Psoas muscle (tissue), 8 donors: ENCODE measurements at places on chromosomes 11 and 22. TPM values are rescaled to one million over a fixed set of nuclear protein-coding genes. Genes with fewer than 3 reads are reported as not detected.

TRPC6 gene
- 0.04 TPM for polyA plus RNA-seq

HEPACAM gene
- polyA plus RNA-seq: 0.08 TPM

PTPRCAP gene
- 0.65 TPM for polyA plus RNA-seq

FOLR2 gene
- polyA plus RNA-seq: 2.9 TPM

SORL1 gene
- polyA plus RNA-seq: 0.13 TPM

GRM5 gene
- not detected for polyA plus RNA-seq

LYVE1 gene
- polyA plus RNA-seq: 12.9 TPM

SYT12 gene
- polyA plus RNA-seq: 0.18 TPM

DNA sequence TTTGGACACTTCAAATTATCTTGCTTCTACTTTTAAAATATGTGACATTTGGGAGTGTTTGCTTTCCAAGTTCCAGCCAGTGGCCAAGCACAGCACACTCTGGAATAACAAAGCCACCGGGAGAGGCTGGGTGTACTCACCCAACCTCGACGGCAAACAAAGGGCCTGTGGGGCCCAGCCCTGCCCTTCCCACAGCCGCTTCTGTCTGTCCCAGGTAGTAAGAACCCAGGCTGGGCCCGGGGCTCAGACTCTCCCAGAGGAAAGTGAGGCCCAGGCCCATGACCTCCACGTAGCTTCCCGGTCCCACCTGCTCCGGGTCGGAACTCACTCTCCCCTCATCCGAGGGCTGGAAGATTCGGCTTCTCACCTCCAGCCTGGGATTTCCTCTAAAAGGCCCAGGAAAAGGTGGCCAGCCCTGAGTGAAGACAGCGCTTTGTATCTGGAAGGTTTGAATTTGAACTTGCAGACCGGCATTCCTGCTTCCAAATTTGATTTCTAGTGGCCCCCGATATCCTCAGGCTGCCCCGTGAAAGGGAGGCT lies 93.5 kb downstream of the CELSR1 start:
- H3K4me3 ChIP-seq: no peak overlapping the region
- no peaks in the 10 kb centered on the region for H3K4me1 ChIP-seq
- no peaks in the 10 kb centered on the region for H3K27me3 ChIP-seq
- no peaks in the 10 kb centered on the region for H3K36me3 ChIP-seq
- DNase-seq: no peak

DNA sequence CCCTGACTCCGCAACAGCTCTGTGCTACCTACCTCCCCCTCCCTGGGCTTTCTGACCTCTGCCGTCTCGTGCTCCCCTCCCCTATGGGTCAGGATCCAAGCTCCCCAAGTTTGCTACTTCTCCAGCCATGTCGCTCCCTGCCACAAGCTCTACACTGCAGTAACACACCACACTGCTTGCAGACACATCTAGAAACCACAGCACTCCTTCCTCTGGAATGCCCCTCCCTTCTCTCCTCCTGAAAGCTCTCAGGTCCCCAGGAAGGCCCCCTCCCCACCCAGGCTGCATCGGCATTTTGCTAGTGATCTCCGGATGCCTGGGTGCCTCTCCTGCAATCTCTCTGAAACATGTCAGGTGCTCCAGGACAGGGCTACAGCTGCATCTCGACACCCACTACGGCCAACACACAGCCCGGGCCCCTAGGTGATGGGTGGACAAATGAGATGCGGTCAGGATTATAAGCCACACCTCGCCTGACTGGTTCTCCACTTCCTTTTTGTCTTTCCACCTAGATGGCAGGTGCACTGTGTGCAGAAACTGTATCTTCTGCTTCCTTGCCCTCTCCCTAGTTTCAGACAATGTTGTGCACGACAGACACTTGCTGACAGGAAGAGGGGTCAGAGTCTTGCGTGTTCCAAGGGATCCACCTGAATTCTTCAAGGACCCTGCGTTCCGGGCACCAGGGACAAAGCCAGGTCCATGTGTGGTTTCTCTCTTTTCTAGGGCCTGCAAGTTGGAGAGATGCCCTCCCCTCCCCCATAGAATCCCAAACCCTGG lies 22.9 kb downstream of the RPUSD4 start:
- H3K4me3 ChIP-seq: no peak overlapping the region
- H3K27ac ChIP-seq: no peak overlapping the region
- H3K27me3 ChIP-seq: no peaks in the 10 kb centered on the region
- DNase-seq: no peak
- no peaks in the 10 kb centered on the region for H3K36me3 ChIP-seq
- peaks cover 27% of the 10 kb centered on the region for H3K4me1 ChIP-seq

GRCh38 chr22:23796461-23796860 lies 9.7 kb downstream of the SMARCB1 start:
- DNase-seq: no peak
- H3K4me3 ChIP-seq: no peak overlapping the region
- H3K4me1 ChIP-seq: no peaks in the 10 kb centered on the region
- no peaks in the 10 kb centered on the region for H3K27me3 ChIP-seq

DNA sequence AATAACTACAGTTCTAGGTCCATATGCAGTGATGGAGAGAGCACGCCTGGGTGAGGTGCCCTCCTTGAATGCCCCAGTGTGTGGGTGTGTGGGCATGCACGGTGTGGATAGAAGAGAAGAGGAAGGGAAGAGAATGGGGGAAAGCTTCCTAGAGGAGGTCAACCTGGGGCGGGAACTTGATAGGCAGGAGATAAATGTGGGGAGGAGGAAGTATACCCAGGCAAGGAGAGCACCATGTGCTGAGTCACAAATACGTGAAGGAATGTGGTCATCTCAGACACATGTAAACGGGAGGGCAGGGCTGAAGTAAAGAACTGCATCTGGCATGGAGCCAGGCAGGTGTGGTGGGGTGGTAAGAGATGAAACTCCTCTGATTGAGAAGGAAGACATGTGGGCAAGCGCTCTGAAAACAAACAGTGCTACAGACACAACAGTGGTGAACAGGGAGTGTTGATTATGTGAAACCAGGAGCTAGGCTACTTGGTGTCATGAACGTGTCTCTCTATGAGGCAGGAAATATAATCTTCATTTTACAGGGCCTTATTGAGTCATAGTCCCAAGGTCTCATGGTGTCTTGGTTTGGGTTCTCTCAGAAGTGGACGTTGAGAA lies 61.5 kb upstream of the EED start:
- H3K27ac ChIP-seq: no peak overlapping the region
- no peak overlapping the region for H3K4me3 ChIP-seq
- peaks cover 5% of the 10 kb centered on the region for H3K4me1 ChIP-seq
- no peaks in the 10 kb centered on the region for H3K36me3 ChIP-seq
- DNase-seq: no peak
- H3K27me3 ChIP-seq: no peaks in the 10 kb centered on the region

DNA sequence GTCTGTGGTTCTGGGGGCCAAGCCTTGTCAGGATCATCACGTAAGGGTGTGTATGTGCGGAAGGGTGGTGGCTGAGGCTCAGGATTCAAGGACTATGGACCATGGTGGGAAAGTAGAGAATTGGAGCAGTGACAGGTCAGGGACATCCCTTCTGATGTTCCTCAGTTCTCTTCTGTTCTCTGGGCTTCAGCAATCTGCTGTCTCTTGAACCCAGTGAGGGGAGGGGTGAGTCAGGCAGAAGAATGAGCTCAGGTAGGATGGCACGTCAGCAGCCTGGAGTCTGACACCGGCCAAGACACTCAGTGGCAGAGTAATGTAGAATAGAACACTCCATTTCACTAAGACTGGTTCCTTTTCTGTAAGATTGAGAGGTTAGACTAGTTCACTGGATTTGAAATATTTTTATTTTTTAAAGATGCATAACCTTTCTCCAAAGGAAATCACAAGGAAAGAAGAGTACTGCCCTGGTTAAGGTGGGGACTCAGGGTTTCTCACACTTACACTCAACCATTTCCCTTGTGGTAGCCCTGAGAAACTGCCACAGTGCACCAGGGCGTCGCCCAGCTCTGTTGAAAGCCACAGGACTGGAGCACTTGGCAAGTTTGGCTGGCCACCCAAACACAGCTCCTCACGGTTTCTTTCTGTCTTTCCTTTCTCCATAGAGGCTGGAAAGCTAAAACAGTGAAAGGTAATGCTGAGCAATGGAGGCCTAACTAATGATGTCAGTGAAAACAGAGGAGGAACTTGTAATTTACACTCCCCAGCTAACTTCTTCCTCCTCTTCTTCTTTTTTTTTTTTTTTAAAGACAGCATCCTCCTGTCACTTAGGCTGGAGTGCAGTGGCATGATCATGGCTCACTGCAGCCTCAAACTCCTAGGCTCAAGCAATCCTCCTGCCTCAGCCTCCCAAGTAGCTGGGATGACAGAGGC lies 23.1 kb upstream of the MICAL2 start:
- peaks cover 24% of the 10 kb centered on the region for H3K4me1 ChIP-seq
- H3K4me3 ChIP-seq: no peak overlapping the region
- H3K27me3 ChIP-seq: no peaks in the 10 kb centered on the region
- H3K36me3 ChIP-seq: no peaks in the 10 kb centered on the region
- DNase-seq: no peak

DNA sequence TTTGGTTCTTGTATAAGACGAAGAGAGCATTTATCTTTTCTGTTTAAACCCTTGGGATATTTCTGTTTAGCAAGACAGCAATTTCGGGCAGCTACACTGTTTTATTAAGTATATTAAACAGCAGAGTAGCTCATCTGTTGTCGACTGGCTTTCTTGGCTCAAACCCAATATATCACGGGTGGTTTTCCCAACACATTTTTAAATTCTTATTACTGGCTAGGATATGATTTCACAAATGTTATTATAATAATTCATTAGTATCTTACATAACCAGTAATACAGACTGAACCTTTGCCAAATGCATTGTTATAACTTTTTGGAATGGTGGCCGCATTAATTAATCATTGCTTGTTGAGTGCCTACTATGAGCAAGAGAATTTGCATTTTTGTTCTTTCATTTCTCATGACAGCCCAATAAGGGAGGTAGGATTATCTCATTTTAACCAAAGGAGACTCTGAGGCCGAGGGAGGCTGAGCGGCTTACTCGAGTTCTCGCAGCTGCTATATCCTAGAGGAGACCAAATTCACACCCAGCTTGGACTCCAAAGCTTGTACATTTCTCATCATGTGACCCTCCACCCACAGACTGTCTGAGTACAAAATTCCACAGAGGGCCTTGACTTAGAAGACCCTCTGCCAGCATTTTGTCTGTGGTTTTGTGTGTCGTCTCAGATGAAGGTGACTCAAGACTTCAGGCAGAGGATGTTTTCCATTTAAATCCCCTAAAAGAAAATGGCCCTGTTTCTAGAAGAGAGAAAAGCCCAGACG lies 304.9 kb downstream of the NTM start:
- no peaks in the 10 kb centered on the region for H3K4me1 ChIP-seq
- H3K27ac ChIP-seq: no peak overlapping the region
- no peaks in the 10 kb centered on the region for H3K36me3 ChIP-seq
- DNase-seq: no peak

- H3K4me3 ChIP-seq: no peak overlapping the region
- H3K36me3 ChIP-seq: no peaks in the 10 kb centered on the region
- H3K27me3 ChIP-seq: peaks cover 4% of the 10 kb centered on the region
- H3K4me1 ChIP-seq: no peaks in the 10 kb centered on the region
- no peak for DNase-seq
Measured at GRCh38 chr11:116515664-116516184, 257.1 kb downstream of the BUD13 start.

GRCh38 chr11:37199082-37199481 lies 601.0 kb upstream of the RAG2 start:
- no peaks in the 10 kb centered on the region for H3K36me3 ChIP-seq
- no peaks in the 10 kb centered on the region for H3K4me1 ChIP-seq
- no peak overlapping the region for H3K4me3 ChIP-seq
- H3K27ac ChIP-seq: no peak overlapping the region
- no peaks in the 10 kb centered on the region for H3K27me3 ChIP-seq

- H3K4me3 ChIP-seq: no peak overlapping the region
- no peaks in the 10 kb centered on the region for H3K27me3 ChIP-seq
- H3K27ac ChIP-seq: no peak overlapping the region
- H3K36me3 ChIP-seq: no peaks in the 10 kb centered on the region
Measured at GRCh38 chr11:23021287-23021863, 161.1 kb upstream of the CCDC179 start.

- H3K36me3 ChIP-seq: no peaks in the 10 kb centered on the region
- no peaks in the 10 kb centered on the region for H3K27me3 ChIP-seq
- H3K4me3 ChIP-seq: no peak overlapping the region
- H3K4me1 ChIP-seq: peaks cover 17% of the 10 kb centered on the region
Measured at GRCh38 chr22:39303358-39303757, 16.1 kb downstream of the RPL3 start.

- H3K4me3 ChIP-seq: no peak overlapping the region
- no peak for DNase-seq
- H3K27ac ChIP-seq: no peak overlapping the region
- no peaks in the 10 kb centered on the region for H3K36me3 ChIP-seq
- no peaks in the 10 kb centered on the region for H3K4me1 ChIP-seq
Measured at GRCh38 chr11:112628676-112629075, 332.5 kb upstream of the NCAM1 start.

DNA sequence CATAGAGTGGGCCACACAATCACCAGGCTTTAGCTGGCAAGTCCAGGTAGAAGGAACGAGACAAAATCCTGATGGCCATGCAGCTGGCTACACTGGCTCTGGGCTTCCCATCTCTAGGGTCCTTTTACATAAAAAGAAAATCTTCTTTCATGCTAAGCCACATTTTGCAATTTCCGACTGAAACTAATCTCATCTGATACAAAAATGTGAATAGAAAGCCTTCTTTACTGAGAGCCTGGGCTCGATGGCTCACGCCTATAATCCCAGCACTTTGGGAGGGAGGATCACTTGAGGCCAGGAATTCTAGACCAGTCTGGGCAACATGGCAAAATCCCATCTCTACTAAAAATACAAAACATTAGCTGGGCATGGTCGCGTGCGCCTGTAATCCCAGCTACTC lies 67.2 kb downstream of the MICAL3 start:
- H3K36me3 ChIP-seq: no peaks in the 10 kb centered on the region
- H3K27me3 ChIP-seq: no peaks in the 10 kb centered on the region
- no peak overlapping the region for H3K4me3 ChIP-seq
- peaks cover 29% of the 10 kb centered on the region for H3K4me1 ChIP-seq

DNA sequence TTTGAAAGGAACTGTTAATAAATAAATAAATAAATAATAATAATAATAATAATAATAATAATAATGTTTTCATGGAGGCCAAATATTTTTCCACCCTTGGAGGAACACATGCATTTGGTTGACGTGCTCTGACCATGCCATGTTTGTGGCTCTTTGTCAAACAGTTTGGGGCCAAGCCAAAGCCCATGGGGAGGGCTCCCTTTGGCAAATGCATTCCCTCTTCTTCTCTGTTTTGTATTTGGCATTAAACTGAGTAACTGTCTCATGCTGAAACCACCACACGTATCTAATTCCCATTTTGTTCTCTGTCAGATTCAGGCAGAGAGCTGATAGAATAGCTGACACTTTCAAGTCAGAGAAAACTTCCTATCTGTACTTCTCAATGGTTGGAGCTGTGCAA lies 68.6 kb upstream of the PAX6 start:
- H3K27ac ChIP-seq: no peak overlapping the region
- DNase-seq: no peak
- no peaks in the 10 kb centered on the region for H3K4me1 ChIP-seq
- no peak overlapping the region for H3K4me3 ChIP-seq

GRCh38 chr11:102620818-102621561 lies 4.1 kb downstream of the MMP20 start:
- no peak overlapping the region for H3K27ac ChIP-seq
- no peak overlapping the region for H3K4me3 ChIP-seq
- peaks cover 2% of the 10 kb centered on the region for H3K27me3 ChIP-seq
- H3K4me1 ChIP-seq: no peaks in the 10 kb centered on the region
